ENCODE measurements at places on chromosomes 1 and 21.
A peak's percentile ranks its signal among the peaks of the same experiment; 100 is the strongest.

DNA sequence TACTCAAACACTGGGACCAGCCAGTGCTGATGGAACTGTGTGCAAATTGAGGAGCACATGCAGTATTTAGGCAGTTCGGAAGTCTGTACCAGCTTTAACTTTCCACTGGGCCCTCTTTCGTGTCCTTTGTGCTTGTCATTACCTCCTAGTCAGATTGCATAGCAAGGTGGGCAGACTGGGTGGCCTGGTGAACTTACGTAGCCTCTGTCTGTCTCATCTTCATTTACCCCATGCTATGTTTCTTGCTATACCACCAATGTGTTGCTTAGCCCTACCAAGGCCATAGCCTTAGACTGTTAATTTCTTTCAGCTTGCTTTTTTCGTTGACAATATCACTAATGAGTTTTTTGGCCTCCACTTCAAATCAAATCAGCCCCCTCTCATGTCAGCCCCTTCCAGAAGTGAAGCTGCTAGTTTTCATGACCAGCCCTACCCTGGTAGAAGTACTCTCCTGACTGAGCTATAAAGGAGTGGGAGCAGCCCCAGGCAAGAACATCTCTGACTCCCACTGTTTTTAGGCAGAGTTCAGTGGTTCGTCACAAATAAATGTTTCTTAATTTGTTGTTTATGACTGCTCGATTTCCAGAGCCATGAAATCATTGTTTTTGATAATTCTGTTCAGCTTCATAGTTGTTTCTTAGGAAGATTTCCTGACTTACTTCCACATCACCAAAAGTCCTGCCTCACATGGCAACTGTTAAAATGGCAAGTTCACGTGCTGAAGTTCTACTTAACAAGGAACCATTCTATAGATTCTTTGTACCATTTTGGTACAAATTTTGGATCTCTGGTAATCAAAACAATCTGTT, 19.3 kb downstream of the PRKACB start:
- no peak for DNase-seq

DNA sequence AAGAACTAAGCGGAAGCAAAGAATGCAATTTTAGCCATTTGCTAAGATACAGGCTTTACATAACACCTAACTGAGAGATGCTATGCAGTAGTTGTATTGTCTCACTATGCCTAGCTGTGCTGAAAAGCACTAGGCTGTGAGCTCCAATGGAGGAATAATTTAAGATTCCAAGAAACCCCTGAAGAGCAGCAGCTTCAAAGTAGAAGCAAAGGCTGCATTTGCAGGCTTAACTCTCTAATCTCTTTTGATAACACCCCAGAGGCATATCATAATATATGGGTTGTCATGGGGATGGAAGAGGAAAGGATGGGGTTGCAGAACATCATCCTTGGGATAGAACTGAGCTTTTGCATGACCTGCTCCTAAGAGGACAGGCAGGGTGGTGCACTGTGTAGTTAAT, 102.0 kb downstream of the ERG start:
- DNase-seq: no peak

DNA sequence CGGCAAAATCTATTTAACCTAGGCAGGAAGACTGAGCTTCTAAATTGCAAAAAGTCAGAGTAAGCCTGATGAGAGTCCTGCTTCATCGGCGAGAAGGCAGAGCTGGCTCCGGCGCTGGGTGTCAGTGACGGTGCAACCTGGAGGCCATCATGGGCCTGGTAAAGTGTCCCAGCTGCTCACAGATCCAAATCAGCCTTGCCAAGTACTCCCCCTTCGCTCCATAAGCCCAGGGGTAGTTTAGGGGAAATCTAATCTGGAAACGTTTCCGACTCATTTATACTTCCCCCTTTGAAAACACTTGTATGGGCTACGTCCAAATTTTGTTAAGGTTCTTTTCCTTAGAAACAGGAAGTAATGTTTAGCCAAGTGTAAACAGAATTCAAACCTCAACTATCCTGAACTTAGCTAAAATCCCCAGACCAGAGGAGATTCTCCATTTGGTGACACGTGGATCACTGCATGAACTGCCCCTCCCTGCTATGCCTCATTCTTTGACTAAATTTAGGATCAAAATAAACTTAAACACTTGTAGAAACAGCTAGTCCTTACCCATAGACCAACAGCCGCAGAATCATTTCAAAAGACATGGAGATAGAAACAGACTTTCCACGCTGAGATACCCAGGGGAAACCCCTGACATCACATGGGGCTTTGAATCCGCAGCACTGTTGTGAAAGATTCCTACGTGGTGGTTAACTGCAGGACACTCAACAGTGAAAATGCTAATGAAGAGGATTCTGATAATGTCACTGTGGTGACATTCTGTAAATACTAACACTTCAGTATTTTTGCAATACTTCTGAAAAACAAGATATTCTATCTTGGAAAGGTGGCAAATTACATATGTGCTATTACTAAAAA, 172.7 kb downstream of the TGFBR3 start:
- no peak for DNase-seq

GRCh38 chr1:70358921-70359564, 4.5 kb upstream of the ANKRD13C start:
- DNase-seq: peak; percentile 69

DNA sequence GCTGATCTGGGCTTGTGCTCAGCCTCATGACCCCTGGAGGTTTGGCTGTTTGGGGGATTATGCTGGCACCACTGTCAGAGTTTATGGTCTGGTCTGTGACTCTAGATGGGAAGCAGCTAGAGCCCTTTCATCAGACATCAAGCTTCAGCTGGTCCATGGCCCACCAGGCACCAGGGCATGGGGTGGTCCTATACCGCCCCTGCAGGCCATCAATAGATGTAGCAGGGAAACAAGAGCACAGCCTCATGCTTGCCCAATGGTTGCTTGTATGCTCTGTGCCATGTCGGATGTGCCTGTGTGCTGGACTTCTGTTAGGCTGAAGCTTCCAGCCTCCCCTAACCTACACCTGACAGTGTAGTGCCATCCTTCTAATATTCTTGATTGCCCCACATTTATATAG, 71.1 kb upstream of the CD34 start:
- no peak for DNase-seq

DNA sequence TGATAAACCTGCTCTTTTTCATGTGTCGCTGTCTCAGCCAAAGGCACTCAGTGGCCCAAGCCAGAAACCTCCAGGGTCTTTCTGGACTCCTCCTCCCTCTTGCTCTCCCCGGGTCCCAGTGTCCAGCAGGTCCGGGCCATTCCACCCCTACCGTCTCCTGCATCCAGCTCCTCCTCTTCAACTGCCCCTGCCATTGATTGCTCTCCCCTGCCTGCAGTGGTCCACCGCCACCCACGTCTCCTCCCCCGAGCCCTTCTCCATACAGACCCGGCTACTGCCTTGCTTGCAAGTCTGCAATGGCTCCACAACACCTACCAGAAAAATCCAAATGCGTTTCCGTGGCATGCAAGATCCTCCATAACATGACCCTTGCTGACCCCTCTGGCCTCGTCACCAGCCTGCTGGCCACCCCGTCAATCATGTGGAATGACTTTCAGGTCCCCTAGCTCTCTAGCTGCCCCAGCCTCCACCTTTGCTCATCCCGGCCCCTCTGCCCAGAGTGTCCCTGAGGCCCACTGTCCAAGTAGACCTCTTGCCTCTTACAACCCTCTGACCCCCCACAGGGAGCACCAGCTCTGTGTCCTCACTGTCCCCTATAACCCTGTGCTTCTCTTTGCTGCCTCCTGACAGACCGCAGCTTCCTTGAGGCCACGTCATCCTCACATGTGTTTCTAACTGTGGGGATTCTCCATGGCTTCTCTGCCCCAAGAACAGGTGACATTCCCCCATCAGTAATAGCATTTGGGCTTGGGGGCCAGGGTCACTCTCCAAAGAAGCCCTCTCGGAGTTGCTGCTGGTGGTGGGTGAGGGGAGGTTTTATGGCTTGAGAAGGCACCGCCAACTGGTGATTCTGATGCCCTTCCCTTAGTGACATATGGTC, 15.0 kb downstream of the CACNA1S start:
- no peak for DNase-seq

DNA sequence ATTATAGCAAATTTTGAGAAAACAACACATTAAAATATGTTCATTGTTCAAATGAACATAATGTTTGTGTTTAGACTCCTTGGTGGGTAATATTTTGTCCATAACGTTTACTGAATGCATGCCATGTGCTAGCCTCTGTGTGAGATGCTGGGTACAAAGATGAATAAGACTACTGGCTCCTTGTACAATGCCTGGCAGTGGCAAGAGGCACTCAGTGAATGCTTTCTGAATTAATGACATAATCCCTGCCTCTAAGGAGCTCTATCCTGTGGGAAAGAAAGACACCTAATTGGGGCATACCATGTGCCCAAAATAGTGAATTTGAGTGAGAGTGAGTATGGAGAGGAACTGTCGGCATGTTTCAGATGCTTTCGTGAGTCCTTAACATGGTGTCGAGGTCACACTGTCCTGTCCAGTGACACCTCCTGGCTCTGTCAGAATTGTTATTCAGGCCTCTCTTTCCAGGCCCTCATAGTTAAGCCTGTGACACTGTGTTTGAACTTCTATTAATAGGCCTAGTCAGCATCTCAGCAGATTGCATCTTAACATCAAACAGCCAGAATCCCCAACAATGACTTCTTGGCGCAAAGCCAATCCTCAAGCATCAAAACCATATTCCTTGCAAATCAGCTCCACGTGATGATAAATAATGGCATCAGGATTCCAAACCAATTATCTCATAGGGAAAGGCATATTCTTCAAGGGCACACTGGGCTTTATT, 32.8 kb upstream of the S1PR1 start:
- DNase-seq: no peak

DNA sequence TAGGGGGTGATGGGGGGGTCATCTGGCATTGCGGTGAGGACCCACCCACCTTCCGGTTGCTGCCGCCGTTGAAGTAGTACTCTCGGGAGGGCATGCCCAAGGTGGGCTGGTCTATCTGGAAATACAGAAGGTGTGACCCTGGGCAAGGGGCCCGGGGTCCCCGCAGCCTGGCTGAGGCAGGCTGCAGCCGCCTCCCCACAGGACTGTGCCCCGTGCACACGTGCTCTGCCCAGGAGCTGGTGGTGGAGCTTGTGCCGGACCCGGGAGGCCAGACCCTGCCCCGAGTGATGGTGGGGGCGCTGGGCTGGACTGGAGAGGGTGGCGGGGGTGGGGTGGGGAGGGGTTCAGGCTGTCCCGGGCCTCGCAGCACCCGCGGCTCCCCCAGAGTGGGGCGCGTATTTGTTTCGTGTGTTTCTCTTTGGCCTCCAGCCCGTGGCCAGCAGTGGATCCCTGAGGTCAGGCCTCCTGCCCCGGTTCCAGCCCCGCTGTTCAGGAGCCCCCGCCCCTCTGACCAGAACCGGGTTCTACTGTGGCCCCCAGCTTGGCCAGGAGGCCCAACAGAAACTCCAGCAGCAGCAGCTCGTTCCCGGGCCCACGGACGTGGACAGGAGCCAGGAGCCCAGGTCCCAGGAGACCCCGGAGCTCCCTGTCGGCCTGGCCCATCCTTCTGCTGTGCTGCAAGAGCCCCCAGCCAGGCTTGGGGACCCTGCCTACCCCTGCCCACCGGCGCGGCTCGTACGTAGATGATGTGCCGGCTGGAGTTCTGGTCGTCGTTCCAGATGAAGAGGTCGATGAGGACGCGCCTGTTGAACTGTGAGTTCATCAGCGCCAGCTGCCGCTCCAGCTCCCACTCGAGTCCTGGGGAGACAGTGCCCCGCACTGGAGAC, 19.2 kb downstream of the PRXL2B start:
- DNase-seq: no peak

DNA sequence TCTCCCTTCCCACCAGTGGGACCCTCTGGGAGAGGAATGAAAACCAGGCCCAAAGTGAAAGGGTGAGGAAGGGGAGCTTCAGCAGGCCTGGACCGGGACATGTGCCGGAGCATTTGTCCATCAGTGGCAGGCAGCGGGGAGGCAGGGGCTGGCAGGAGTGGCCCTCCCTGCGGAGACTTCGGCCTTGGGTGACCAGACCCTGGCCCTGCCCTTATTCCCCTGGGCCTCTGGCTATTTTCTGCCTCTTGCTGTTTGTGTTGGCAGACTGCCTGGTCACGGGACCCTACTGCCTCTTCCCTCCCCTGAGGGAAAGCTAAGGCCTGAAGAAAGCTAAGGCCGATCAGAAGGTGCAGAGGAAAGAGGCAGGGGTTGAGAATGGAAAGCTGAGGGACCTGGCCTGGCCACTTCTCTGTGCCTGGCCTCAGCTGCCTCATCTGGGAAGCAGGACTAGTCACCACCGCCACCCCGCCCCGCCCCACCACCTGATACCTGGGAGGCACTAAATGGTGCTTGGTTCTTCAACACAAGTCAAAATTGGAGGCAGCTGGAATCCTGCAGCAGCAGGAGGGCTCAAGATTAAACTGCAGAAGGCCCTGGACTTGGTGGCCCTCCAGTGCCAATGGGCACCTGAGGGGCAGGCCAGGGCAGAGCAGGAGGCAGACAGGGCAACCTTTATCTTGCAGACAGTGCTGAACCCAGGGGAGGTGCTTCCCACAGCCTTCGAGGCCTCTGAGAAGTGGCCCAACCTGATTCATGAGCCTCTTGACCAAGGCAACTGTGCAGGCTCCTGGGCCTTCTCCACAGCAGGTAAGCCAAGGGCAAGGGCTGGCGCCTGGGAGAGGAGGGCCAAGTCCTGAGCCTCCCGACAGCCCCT, 7.9 kb downstream of the TINAGL1 start:
- no peak for DNase-seq

DNA sequence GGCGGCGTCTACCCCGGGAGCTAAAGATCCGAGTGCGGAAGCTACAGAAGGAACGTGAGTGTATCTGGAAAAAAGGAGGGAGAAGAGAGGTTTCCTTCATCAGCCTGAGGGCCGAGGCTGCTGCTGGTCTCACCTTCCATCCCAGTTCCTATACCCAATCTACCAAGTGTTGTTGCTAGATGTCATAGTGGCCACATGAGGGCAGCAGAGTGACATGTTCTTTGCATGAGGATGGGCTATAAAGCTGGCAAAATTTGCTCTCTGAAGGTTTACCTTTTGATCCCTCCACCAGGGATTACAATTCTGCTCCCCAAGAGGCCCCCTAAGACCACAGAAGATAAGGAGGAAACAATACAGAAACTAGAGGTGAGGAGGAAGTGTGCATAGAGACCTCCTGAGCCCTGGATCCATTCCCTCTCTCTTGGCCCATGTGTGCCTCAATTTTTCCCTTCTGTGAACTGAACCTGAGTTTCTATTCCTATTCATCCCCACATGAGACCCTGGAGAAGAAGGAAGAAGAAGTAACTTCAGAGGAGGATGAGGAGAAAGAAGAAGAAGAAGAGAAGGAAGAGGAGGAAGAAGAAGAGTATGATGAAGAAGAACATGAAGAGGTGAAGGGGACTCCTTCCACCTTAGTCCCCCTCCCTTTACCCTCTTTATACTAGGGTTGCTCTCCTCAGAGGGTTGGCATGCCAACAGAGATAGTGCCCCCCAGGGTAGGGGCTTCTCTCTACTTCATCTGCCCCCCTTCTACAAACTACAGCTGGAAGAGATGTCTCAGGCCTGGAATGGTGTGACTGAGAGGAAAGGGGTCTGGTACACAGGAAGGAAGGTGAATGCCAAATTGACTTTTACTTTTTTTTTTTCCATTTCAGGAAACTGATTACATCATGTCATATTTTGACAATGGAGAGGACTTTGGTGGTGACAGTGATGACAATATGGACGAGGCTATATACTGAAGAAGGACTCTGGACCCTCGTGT, 13.3 kb downstream of the POLR3GL start:
- peak; percentile 74 for DNase-seq

Data from RCC 7860 (cell line).